NCI-H2029 treated with DMSO at 0.1 percent for 48 hours (cell line): ENCODE measurements at places on chromosomes 2 and 18.

- DNase-seq = no peak
Observed at GRCh38 chr2:169895294-169895985, 68.2 kb downstream of the UBR3 start.

- DNase-seq = no peak
Observed at GRCh38 chr2:233101816-233102215, 41.7 kb downstream of the INPP5D start.

DNA sequence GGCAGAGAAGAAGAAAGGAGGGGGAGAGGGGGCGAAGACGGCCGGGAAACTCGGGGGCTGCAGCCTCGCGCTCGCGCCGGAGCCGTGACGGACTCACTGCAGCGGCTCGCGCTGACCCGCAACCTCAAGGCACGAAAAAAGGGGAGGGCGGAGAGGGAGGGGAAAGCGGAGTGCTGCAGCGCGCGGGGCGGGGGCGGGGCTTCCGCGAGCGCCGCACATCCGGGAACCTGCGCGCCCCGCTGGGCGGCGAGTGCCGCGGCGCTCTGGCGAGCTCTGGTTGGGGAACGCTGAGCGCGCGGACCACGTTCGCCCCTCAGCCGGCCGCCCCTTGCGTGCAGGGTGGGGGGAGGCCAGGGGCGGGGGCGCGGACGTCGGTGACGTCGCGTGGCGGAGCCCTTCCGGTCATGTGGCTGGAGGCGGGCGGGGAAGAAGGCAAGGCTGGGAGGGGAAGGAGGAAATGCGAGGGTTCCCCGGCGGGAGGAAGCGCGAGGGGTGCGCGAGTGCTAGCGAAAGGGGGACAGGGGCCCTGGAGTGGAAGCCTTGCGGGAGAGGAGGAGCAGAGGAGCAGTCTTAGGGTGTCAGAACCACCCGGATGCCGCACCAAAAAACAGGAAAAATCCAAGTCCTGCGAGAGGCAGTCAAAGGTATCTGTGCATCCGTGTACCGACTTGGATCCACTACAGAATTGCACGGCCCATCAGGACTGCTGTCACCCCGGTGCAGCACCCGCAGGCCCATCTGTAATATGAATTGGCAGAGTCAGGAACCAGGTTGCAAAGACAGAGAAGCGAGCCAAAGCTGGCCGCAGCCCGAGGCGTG is at the start of gene PPP3R1:
Gene PPP3R1 (minus strand): TSS at position 133 of the 819 bp plus-strand sequence. CDS start 405 bp downstream, outside the sequence.
- peak; percentile 68 for DNase-seq

- peak; percentile 86 for DNase-seq
Observed at GRCh38 chr2:197273485-197273884, 37.1 kb downstream of the ANKRD44 start.

GRCh38 chr2:223819891-223820290 is 17.5 kb downstream of the AP1S3 start:
- no peak for DNase-seq

- DNase-seq = no peak
Observed at GRCh38 chr2:70173520-70173919, 17.3 kb downstream of the C2orf42 start.

DNA sequence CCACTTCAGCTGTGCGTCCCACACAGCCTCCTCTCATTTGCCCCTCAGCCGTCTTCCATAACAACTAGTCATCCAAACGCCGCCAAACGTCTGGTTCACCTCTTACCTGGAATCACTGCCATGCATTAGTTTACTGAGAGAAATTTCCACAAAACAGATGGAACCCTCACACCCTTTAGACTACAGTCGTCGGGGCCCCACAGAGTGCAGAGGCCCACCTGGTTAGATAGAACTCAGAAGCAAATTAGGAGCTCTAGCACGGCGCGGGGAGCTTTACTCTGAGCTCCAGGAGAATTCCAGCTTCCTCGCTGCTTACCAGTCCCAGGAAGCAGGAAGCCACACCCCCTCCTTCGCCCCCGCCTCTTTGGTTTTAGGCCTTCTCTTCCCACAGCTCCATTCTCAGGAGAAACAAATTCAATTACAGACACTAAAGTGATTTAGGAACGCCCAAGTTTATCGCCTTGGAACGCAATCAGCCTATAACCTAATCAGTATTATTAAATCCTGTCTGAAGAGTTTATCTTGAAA is 9.4 kb downstream of the RNU2-63P start:
- DNase-seq = no peak

DNA sequence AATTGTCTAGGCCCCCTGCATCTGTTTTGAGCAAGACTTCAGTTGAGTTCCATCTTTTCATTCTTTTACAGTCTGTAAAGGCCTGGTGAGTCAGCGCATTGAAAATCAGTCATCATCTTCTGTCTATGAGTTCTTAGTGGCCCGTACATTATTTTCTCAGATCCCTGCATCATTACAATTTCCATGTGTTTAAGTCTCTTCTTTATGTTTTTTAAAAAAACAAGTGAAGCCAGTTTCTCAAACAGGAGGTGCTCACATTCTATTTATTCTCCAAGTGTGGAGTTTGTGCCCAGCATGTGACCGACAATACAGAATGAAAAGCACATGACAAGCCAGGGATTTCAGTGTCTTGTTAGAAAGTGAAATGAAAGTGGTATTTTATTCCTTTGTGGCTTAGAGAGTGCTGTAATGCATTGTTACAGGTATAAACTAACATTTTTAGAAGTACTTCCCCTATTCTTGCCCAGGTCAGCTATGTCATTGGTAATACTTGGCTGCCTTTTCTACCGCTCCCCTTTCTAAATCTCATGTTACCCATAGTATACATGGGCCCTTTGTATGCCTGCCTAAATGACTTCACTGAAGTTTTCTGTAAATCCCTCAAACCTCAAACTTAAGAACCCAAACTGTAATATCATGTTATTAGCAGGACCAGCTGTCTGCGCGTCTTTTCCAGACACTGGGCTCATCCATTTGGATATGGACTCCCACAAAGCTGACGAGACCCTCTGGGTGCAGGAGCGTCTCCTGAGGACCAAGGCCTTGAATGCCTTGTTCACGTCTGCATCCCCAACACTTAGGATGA is 67.6 kb downstream of the FEZ2 start:
- DNase-seq = no peak

- DNase-seq = no peak
Observed at GRCh38 chr2:75549401-75550253, 11.1 kb downstream of the EVA1A start.

- DNase-seq = no peak
Observed at GRCh38 chr2:54809819-54810218, 86.4 kb downstream of the EML6 start.

- DNase-seq = no peak
Observed at GRCh38 chr2:215900203-215900611, 113.1 kb downstream of the MREG start.

GRCh38 chr2:145802133-145802532 is 1282.2 kb upstream of the ZEB2 start:
- no peak for DNase-seq

GRCh38 chr2:182973441-182974352 is 64.6 kb downstream of the NCKAP1 start:
- DNase-seq = no peak

DNA sequence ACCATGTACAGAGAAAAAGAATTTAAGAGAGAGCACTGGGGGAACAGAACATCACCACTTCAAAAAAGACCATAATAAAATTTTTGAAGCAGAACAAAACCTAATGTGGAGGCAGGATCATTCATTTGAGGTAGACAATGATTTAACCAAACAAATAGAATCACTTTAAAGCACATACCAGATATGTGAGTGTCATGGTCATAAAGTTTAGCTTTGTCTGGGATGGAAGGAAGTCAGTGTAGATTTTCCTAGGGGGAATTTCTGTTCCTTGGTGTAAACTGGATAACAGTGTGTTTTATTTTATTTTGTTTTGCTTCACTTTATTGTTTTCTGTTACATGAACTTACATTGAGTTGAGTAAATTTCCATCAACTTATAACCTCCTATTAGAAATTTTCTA is 120.8 kb downstream of the CRIM1 start:
- DNase-seq = no peak

DNA sequence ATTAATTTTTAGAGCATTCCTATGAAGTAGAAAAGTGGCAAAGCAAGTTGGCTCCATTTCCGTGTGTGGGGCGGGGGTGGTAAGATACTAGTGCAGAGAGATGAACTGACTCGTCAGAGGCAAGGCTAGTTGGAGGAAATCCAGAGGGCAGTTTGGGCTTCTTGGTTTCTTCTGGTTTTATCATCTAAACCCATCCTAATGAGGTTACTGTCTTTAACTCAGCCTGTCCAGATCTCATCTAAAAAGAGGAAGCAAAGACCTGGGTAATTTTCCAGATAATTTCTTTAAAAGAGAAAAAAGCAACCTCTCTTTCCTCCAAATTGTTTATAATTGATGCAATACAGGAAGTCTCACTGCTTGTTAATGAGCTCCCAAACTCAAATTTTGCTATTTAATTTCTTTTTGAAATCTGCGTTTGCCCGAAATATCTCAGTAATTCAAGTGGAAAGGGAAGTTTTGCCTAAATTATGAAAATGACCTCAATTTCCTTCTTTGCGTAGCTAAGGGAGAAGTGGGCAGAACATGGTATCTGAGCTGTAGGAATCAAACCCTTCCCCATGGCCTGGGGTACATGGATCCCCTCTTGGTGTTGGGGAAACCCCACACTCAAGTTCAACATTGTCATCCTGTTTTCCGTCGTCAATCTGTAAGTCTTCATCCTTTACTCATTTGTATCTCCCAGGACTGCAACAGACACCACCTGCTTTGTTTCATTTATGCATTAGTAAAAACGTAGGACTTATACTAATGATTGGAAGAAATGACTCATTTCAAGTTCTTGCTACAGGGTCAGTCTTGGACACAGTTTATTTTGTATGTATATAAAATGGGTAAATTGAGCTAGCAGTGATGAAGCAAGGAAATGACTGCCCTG is 89.1 kb upstream of the KLF7 start:
- DNase-seq = no peak

GRCh38 chr2:68253219-68254068 is 1.1 kb upstream of the PPP3R1 start:
- no peak for DNase-seq

DNA sequence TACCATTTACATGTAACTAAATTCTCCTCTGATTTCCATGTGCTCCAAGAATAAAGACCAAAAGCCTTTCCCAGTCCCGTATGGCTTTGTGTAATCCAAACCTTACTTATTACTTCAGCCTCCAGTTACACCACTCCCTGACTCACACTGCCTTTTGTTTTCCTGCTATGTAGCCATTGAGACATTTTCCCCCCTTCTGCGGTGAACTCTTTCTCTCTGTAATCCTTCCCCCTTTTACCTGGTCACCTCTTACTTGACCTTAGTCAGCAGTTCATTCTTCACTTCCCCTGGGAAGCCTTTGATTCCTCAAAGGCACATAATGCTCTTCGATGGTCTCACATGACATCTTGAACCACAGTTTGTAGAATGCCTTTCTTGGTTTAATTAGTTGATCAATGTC is 256.0 kb upstream of the FANCL start:
- DNase-seq = no peak

DNA sequence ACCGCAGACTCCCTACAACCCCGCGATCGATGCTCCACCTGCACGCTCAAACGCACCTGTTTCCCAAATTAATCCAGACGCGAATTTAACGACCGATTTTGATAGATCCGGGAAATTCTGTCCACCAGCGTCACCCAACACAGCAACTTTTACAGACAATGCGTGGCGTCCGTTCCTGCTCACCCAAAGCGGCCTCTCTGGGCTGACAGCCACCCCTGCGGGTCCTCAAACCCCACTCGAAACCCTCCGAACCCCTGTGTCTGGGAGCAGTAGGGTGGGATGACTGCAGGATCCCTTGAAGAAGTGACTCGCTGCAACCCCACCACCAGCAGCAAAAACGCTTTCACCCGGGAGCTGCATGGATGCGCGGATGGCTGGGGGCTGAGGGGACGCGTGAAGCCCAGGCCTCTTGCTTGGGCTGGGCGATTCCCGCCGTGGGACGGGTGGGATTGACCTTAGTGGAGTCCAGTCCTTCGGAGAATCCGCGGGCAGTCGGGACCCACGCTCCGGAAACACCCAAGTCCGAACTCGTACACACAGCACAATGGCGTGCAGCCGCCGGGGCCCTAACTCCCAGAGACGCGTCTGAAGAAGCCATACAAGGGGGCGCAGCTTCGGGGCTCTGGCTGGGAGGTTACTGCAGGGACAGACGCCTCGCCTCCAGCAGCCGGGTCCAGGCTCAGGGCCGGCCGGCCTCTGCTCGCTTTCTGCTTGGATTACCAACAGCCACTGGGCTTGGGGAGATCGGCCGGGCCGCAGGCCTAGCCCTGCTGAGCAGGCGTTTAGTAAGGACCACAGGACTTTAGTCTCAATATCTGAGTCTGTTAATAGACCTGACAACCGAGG is 31.1 kb upstream of the ATP6V1B1 start:
- no peak for DNase-seq

DNA sequence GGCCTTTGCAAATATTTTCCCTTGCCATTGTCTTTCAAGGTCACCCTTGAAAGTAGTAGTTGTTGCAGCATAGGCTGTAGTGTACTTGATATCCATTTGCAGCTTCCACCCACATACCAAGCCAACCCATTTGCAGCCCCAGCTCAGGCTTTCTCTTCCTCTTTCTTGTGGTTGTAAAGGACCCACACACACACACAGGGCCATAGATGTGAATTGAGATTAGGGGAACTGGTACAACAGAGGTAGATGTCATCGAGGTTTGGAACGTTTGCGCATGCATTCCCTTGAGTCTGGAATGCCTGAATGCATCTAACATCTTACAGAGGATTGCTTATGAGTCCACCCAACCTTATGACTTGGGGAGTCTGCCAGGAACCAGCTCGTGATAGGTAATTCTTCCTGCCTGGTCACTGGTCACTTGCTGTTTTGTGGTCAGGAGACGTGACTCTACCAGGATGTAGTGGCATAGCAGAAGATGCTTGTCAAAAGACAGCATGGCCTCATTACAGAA is 91.9 kb downstream of the MRPS9 start:
- no peak for DNase-seq

- no peak for DNase-seq
Observed at GRCh38 chr2:26522325-26522724, 44.4 kb upstream of the OTOF start.

GRCh38 chr2:77034445-77034844 is 487.7 kb downstream of the LRRTM4 start:
- DNase-seq = no peak

GRCh38 chr2:85009019-85009618 is 38.2 kb downstream of the KCMF1 start:
- no peak for DNase-seq

DNA sequence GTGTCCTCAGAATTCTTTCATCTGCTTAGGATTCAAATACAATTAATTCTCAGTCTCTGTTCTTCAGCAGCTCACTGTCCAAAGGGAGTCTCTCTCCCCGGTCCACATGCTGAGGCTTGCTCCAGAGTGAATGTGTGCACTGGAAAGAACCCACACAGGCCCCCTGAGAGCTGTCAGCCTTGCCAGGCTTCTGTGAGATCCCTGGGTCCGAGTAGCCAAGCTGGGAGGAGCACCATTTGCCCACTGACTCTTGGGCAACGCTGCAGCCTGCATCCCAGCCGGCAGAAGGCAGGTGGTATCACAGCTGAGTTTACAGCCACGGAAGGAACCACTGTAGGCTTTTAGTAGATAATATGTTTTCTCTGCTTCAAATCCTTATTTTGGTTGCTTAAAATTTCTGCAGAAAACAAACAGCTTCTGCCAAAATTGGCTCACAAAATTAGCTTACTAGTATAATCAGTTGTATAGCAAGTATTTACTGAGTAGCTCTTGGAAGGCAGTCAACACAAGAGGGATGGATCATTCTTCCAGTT is 21.4 kb upstream of the LTBP1 start:
- DNase-seq = no peak
